ENCODE measurements at places on chromosomes 2 and 18.
A peak's percentile ranks its signal among the peaks of the same experiment; 100 is the strongest.

GRCh38 chr2:224405412-224405811, 3.5 kb upstream of the FAM124B start:
- no peak for DNase-seq

DNA sequence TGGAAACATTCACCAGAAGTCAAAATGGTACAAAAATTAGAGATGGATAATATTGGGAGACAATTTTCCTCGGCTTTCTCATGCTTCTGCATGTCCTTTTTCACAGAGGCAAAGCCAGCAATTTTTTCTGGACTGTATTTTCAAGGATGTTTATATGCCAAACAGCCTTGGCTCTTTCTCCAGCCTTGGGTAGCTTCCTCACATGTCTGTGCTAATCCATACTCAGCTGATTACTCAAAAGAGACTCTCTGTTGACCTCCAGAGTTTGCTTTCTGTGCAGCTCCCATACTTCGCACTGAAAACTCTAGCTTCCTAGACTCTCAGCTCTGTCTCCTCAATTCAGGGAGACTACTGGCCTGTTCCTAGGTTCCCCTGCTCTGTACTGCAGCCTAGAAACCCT, 10.6 kb downstream of the C18orf63 start:
- DNase-seq, result peak; percentile 7

GRCh38 chr18:78643004-78643403, 336.6 kb upstream of the SALL3 start:
- DNase-seq, result no peak

- DNase-seq, result no peak
These were observed 1485.7 kb upstream of the PIK3C3 start for GRCh38 chr18:40469316-40469715.

GRCh38 chr2:240401781-240402551, 33.5 kb upstream of the GPC1 start:
- DNase-seq, result no peak

GRCh38 chr2:112157472-112157871, 19.3 kb downstream of the FBLN7 start:
- DNase-seq, result no peak

GRCh38 chr2:2797797-2798196, 466.7 kb upstream of the MYT1L start:
- no peak for DNase-seq

GRCh38 chr2:232893834-232894233, 23.8 kb downstream of the SNORC start:
- DNase-seq, result no peak

DNA sequence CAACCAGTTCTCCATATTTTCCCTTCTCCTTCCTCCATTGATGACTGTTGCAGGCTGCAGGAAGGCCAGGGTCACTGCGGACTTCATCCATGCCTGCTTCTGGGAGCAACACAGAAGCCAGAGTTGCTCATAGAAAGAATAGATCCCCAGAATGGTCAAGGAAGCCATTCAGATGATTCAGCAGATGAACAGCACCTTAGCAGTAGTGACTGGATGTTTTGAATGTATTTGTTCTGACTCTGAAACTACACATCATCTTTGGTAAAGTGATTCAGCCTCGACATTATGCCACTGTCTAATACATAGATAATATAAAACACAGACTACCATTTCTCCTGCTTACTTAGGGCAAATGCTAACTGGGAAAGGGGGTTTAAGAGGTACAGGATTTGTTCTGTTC, 411.6 kb downstream of the RND3 start:
- no peak for DNase-seq

GRCh38 chr2:29061176-29061575, 13.1 kb downstream of the PCARE start:
- no peak for DNase-seq

GRCh38 chr18:39274535-39274934, 1708.9 kb upstream of the CELF4 start:
- no peak for DNase-seq

- DNase-seq, result peak; percentile 20
These were observed 5.4 kb downstream of the METTL21A start for GRCh38 chr2:207619764-207620203.

DNA sequence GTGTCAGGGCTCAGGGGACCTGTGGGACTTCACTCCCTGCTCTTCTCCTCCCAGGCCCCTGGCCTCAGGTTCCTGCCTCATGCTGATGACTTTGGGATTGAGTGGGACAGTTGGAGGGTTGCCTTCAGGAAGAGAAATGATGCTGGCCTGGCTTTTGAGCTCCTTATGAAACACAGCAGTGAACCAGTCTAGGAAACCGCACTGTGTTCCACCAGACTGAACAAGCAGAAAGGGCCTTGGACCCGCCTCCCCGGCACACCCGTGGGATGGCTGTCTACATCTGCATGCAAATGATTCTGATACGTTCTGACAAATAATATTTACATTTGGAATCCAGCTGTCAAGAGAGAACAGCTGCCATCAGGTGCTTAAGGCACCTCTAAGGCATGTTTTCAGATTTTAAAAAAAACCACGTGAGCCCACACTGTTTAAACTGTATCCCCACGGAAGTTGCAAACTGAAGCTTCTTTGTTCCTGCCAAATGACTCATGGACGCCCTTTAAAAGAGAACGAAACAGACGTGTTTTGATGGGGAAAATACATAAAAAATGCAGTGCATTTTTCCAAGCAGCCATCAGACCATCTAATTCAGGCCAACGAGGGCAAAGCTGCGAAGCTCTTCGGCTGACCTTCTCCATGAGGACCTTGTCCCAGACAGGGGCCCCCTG, 27.6 kb upstream of the ASAP2 start:
- DNase-seq, result peak; percentile 77

DNA sequence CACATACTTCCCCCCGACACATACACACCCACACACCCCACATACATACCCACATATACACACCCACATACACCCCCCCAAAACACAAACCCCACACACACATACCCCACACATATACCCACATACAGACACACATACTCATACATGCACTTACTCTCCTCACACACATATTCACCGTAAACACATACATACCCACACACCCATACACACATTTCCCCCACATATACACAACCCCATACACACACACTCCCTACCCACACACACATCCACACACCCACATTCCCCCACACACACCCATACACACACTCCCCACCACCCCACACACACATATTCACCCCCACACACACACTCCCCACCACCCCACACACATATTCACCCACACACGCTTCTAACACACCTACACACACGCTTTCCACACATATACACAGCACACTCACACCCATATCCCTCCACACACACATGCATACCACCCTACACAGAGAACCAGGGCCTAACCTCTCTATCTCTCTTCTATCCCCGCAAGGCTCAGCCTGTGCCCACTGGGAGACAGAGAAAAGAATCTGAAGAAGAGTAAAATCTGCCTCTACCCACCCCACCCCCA, 182.4 kb upstream of the ETAA1 start:
- no peak for DNase-seq

GRCh38 chr2:134461511-134461910, 207.6 kb downstream of the MGAT5 start:
- DNase-seq, result peak; percentile 70

- no peak for DNase-seq
These were observed 1.2 kb downstream of the ANKRD23 start for GRCh38 chr2:96842600-96842999.

GRCh38 chr2:72292433-72292832, 144.8 kb upstream of the CYP26B1 start:
- no peak for DNase-seq

DNA sequence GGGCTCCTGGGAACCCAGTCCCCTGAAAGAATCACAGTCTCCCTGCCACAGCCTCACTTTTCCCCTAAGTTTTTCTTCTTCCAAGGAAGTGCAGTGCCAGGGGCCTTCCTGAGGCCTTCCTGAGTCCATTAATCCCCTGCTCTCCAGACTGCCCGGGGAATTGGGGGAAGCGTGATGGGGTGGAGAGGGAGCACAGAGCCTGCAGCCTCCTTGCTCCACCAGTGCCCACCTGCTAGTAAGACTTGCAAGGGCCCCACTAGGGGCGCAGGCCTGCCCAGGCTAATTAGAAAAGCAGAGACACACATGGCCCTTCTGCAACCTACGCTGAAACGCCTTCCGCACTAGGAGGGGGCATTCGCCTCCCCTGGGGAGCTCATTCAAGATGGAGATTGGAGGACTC, 110.6 kb downstream of the MRO start:
- no peak for DNase-seq

- no peak for DNase-seq
These were observed 6.0 kb downstream of the SPATA3 start for GRCh38 chr2:231001921-231002320.

GRCh38 chr2:9474361-9475057, at the start of gene IAH1:
Gene IAH1 (plus strand): TSS chr2:9474551. CDS start chr2:9474567, 16 bp downstream.
- DNase-seq, result no peak

DNA sequence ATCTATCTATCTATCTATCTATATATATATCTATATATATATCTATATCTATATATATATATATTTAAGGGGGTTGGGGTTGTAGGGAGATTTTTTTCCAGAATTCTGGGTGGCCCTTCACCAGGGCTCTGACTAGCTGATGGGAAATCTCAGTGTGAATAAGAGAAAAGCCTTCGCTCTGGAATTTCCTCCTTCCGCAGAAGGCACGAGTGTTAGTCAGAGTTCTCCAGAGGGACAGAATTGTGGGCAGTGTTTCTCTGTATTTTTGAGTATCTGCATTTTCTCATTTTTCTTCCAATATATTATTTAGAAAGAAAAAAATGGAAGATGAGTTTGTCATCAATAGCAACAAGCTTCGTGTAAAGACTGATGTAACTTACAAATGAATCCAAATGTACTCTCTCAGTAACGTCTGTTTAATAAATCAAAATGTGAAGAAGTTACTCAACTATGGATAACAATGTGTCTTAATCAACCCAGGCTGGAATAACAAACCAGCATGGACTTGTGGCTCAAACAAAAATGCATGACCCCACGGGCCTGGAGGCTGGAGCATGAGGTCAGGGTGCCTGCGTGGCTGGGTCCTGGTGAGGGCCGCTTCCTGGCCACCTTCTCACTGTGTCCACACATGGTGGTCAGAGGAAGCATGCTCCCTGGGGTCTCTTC, 10.6 kb upstream of the SNTG2 start:
- no peak for DNase-seq

DNA sequence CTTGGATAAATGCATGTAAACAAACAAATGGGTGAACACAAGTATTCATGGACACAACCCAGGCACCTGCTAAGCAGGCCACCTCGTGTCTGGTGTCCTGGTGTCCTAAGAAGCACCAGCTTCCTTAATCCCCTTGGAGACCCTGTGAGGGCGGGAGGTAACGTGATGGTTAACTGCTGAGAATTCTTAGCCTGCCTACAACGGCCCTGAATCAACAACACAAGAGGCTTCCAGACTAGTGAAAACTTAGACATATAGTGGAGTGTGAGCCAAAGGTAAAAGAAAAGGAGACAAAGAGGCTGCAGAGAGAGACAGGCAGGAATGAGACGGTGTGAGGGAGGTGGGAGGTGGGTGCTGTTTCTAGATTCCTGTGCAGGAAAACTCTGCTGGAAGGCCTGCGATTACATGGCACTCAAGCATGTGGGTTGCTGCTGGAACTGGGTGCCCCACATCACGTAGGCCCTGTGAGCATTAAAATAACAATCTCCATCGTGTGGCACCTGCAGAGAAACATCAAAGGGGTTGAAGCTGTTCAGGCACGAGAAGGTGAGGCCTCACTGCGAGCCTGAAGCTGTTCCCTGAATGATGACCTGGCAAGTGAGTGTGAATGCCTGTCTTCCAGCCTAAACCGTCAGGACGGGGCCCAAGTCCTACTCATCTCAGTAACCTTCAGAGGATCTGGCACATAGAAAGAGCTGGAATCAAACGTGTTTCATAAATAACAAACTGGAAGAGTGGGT, 64.2 kb downstream of the RPL37A start:
- no peak for DNase-seq

DNA sequence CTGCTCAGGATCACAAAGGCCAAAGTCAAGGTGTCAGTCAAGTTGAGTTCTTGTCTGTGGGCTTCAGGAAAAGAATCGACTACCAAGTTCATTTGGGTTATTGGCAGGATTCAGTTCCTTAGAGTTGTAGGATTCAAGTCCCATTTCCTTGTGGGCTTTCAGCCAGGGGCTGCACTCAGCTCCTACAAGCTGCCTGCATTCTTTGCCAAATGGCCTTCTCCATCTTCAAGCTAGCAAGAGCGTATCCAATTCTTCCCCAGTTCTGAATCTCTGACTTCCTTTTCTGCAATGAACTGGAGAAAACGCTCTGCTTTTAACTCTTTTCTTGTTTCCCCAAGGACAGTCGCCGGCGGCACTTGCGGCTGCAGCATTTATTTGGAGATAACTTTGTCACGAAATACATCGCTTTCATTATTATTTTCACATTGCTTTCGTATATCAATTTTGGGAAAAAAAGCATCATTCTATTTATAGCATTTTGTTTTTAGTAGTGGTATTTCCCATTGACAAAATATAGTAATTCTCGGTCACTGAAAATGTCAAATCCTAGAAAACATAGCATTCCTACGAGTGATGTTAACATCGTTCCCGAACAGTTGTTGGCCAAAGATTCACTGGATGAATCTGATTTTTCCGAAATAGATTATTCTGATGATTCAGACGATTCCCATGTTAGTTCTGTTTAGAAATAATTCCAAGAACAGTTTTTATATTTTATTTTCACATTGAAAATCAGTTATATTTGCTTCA, 59.6 kb upstream of the SERPINE2 start:
- no peak for DNase-seq

- DNase-seq, result peak; percentile 94
These were observed 281.6 kb upstream of the STON1 start for GRCh38 chr2:48248251-48248933.

DNA sequence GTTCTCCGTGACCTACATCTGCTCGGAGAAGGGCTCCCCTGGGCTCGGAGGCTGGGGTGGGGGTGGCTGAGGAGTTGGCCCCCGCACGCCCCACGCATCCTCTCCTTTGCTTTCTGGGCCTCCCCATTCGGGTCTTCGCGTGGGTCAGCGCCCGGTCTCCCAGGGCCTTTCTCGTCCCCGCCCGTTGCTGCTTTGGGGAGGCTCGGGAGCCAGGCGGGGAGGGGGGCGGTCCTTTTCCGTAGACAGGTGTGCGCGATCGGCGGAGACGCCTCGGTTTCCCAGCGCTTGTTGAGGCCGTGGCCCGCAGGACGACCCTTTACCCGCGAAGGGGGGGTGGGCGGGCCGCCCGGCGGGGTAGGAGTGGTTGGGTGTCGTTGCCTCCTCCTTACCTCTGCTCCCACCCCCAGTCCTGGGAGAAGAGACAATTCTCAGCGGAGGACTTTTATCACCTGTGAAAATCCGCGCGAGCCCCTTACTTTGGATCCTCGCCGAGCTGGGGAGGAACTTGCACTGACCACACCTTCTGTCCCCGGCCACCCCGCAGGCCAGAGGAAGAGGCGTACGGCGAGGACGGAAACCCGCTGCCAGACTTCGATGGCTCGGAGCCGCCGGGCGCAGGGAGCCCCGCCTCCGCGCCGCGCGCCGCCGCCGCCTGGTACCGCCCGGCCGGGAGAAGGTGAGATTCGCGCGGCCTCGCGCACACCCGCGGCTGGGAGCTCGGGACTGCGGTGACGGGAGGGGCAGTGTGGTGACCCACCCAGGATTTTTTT, 2.6 kb downstream of the ADCYAP1 start:
- no peak for DNase-seq

DNA sequence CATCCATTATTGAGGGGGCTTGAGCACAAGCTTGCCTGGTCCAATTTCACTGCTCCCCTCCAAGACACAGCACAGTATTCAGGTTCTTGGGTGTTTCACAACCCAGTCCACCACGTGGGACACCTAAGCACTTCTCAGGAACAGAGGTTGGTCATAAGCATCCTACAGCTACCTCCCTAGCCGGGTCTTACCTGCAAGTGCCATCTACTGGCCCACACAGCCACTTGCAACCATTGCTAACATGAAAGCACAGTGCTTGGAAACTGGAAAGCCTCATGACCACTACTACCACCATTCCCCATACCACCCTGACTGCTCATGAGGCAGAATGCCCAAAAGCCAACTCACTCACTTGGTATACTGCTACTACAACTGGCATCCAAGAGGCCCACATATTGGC, 105.7 kb upstream of the RPRM start:
- DNase-seq, result no peak
